D721Med (cell line): ENCODE measurements at places on chromosomes 2 and 18.

GRCh38 chr2:58562276-58562675, 321.2 kb upstream of the FANCL start:
- DNase-seq = no peak

DNA sequence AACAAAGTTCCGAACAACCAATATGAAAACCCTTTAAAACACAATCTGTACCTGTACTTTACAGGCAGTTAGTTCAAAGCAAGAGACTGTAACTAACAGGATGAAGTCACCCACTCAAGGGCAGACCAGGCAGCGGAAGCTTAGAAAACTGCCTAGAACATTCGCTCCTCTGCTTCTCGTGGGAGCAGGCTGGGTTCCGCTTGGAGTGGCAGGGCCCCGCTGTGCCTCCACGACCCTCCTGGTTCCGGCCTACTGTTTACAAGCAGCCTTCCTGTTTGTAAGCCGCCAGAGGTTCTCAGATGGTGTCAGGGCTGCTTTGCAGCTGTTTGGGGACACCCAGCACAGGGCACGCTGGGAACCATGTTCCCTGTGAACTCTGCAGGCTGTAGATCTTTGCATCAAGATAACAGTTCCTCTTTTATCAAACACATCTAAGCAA, 31.3 kb downstream of the CIB4 start:
- DNase-seq = no peak

DNA sequence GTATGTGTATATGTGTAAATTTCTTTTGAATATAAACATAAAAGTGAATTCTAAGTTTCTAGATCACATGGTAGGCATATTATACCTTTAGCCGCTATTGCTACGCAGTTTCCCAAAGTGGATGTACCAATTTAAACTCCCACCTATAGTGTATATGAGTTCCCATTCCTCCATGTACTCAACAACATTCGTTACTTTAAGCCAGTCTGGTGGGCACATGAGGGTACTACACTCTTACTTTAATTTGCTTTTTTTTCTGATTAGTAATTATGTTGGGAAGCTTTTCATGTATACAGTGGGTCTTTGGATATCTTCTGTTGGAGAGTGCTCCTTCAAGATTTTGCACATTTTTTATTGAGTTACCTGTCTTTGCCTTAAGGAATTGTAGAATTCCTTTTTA, 683.8 kb downstream of the ERBB4 start:
- DNase-seq = no peak

DNA sequence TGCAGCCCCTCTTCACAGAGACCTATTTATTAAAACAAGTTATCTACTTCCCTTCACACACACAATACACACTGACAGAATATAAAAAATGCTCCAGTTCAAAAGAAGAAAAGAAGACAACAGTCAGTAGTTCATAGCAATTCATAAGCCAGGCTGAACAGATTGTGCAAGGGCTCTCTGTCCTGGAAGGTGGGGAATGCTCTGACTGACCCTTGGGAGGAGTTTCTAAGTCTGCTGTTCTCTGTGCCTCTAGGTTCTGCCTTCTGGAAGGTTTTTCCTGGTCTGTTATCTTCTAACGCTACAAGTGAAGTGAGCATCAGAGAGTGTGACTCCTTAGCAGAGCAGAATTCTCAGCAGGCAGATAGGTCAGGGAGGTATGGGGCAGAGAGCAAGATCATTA, 35.7 kb downstream of the SP3 start:
- DNase-seq = no peak

GRCh38 chr2:98576666-98577312, 31.5 kb downstream of the COA5 start:
- no peak for DNase-seq
